ENCODE measurements at places on chromosomes 16 and 17.

DNA sequence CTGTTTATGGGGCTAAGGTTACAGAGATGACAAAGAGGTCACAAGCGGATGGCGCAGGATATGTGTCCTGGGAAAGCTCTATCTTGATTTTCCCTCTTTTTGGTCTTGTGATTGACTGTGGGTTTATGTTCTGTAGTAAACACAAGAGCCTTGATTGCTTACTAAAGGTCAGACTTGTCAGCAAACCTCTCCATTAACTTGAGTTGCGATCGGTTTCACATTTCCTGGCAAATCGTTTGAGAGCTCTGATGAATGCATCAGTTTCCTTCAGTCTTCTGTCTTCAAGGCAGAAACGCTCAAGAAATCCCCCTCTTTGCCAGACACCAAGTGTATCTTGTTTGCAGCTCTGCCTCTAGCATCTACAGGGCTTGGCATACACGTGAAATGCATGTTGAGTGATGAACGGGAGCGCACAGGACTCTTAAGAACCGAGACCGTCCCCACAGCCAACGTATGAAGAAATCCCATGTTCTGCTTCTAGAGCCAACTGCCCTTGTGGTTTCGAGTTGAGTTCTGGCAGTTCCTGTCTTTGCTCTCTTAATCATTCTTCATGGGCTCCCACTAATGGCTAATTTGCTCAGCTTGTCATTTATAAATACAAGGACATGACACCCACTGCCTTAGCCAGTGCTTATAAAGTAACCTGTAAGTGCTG is 143.3 kb downstream of the PITPNC1 start:
- DNase-seq, result no peak

DNA sequence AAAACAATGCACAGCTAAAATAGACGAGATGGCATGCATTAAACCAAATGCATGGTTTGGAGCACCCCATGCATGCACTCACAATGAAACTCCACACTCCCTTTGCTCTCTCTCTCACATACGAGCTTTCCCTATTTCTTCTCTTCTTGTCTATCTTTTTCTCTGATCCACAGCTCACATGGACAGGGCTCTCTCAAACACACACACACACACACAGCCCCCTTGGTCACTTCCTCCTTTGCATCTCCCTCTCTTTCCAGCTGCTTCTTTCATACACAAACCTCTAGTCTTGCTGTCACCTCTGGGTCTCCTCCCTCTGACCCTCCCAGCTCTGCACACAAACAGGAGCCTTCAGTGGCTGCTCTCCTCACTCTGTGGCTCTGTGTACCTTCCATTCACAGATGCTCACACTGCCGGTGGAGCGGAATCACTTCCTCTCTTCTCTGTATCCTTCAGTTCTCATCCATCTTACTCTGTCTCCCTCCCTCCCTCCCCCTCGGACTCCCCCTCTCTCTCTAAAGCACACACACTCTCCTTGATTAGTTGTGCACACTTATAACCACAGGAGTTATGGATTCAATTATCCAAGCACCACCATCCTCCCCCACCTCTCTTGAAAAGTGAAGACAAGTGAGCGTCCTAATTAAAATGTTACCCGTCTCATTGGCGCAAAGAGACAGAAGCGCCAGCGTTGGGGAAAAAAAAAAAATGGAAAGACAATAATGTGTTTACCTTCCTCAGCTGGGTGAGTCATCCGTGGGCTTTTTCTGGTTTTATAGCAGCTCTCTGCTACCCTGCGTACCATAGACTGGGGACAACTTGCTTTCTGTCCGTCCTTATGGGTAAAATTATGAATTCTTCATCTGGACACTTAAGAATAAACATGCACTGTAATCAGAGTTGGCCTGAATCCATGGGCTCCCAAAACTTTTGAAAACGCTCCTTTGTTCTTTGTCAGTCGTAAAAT is 90.8 kb downstream of the SHISA6 start:
- no peak for DNase-seq

DNA sequence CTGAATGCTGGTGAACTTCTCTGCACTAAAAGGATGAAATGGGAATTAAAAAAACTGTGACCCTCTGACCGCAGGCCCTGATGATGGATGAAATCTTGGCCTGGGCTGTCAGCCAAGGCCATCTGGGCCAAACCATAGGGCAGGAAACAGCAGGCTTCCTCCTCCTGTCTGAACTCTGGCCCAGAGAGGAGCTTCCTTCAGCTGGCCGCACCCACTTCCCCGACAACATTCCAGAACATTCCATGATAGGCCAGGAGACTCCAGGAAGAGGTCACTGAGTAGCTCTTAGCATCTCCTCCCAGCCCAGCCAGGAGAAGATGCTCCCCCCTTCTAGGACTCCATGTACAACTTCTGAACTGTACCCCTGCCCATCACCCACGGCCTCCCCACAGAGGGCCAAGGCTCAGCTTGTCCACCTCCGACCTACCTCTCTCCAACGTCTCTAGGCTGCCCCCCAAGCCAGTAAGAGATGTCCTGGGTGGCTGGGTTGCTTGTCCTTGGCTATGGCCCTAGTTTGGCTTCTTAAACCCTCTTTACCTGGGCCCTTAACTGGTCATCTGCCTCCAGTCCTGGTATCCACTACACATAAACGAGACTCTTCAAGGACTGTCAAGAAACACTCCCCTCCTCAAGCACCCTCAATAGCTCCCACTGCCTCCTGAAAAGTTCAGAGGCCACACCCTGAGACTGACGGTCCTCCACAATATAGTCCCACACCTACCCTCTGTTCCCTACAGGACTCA is 1.7 kb downstream of the RPH3AL start:
- DNase-seq, result peak; percentile 72

- no peak for DNase-seq
Observed at GRCh38 chr16:57505169-57505568, 18.9 kb upstream of the DOK4 start.

DNA sequence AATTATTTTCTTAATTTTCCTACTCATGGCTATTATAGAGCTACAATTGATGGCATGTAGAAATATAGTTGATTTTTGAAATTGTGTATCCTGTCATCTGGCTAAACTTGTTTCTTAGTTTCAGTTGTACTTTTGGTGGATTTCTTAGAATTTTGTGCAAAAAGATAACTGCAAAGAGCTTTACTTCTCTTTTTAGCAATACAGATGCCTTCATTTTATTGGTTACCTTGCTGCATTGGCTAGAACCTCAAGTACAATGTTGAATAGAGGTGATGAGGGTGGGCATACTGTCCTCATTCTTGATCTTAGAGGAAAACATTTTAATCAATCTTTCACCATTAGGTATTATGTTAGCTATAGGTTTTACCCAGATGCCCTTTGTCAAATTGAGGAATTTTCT is 67.9 kb downstream of the METRNL start:
- DNase-seq, result no peak

DNA sequence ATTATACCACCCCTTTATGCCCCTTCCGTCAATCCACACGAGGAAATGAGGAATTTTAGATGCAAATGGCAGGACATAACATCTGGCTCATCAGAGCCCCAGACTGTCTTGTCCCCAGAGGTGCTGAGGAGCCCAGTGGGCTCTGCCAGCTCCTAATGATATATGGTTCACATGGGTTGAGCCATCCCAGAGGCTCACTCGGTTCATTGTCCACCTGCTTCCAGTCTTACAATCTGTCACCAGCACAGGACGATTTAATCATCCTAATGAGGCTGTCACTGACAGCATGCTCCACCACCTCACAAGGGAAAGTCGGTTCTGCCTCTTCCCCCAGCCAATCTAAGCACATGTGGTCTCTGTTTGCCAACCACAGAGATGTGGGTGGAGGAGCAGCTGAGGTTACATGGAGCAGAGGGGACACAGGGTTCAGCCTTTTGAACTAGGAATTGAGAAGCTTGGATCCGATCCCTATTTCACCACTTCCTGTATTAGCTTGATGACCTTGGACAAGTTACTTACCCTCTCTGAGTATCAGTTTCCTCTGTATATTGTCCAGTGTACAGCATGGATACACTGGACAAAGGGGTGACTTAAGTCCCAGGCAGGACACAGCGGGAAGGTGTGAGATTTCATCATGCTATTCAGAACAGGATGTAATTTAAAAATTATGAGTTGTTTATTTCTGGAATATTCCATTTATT is 27.0 kb upstream of the DHX8 start:
- peak; percentile 51 for DNase-seq

DNA sequence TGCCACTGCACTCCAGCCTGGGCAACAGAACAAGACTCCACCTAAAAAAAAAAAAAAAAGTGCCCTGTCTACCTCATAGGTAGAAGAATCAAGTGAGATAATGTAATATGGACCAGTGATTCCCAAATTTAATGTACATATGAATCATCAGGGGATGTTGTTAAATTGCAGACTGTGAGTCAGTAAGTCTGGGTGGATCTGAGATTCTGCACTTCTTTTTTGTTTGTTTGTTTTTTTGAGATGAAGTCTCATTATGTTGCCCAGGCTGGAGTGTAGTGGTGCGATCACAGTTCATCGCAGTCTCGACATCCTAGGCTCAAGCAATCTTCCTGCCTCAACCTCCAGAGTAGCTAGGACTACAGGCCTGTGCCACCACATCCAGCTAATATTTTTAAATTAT is 31.6 kb downstream of the HOXB1 start:
- DNase-seq, result no peak

- no peak for DNase-seq
Observed at GRCh38 chr16:52293204-52293603, 253.7 kb downstream of the TOX3 start.

DNA sequence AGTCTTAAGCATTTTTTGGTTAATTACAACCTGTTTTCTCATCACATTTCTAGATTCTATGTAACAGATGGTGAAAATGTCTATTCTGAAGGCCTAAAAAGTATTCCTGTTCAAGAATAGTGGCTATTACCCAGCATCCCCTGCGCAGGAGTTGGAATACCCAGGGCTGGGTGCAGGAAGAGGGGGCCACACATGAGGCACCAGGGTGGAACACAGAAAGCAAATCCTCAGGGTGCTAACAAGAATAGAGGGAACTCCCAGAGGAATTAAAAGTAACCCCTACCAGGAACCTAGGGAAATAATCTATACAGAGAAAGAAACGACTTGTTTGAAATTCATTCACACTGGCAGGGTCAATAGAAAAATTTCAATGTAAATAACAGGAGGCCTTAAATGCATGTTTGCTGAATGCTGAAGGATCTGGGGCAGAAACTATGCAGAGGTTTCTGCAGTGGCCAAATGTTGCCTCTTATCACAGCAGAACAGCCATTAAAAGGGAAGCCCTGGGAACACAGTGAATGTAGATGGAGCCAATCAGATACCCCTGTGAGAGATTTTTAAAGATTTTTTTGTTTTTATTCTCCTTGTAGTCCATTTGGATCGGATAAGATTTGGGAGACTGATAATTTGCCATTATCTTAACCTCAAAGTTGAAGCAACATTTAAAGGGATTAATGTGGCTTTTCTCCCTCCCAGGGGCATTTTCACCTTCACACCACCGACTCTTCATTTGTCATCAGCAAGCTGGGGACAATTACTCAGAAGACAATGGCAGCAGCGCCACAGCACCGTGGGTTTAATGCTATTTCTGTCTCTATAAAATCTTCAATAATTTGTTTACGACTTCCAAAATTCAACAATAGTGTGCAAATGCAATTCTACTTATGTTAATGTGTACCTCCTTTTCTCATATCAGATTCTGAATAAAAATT is 196.0 kb upstream of the PSMD7 start:
- no peak for DNase-seq

DNA sequence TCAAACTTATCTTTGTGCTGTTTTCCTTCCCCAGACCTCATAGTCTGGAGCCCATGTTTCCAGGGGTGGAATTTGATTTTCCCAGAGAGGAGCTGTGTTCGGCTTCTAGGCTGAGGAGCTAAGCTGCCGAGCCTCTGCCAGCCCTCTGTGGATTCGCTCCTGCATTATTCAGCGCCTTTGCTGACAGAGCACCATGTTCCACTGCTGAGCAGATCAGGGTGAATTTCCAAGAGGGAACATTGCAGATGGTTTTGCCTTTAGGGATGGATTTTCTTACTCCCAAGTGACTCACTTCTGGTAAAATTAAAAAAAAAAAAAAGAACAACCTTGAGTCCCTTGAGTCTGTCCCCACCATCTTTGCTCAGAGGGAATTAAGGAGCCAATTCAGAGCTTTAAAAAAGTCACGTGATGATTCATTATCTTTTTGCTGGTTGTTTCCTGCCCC is 229.5 kb downstream of the PRKCA start:
- DNase-seq, result no peak

DNA sequence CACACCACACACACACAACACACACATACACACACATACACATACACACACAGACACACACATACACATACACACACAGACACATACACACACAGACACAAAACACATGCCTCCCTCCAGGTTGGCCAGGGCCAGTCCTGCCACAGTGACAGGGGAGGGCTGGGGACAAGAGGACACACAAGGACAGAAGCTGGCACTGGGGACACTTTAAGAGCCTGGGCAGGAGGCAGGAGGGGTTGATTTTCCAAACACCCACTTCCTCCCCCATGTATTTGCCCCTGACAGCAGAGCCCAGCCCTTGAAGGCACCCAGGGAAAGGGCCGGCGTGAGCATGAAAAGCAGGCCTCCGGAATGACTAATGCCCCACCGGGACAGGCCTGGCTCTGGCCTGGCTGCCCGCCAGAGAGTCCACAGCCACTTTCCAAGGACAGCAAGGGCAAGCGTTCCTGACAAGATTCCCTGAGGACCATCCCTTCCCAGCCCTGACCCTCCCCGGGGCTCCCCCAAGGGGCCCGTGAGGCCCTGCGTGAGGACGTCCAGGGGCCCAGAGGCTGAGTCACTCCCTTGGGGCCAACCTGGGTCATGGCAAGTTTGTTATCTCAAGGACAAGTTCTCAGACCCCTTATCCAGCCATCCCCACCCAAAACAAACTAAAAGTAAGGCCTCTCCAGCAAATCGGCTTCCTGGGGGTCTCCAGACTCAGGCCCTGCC is 235.6 kb downstream of the ZNF423 start:
- peak; percentile 66 for DNase-seq
